ENCODE measurements at places on chromosomes 1 and 21.

DNA sequence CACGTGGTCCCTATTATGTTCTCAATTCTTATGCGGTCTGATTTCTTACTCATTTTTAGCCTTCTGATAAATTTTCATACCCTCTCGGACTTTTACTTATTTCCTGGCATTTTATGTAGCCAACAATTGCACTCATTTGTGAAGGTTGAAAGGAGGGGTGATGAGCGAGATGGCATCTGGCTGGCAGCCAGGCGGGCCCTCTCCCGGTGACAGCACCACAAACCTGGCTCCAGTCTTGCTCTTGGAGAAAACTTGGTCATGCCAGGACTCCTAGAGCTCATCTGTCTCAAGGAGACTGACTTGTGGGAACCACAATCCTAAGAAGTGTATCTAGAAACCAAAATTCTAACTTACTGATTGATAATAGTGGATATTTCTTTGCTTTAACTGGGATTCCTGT, 14.6 kb upstream of the AHCTF1 start:
- DNase-seq: no peak

- DNase-seq: no peak
Measured at GRCh38 chr1:95039360-95040031, 33.3 kb downstream of the ALG14 start.

GRCh38 chr21:42304556-42305454, 10.4 kb downstream of the TFF3 start:
- no peak for DNase-seq

GRCh38 chr1:222006715-222007114, 264.8 kb upstream of the DUSP10 start:
- DNase-seq: no peak

- no peak for DNase-seq
Measured at GRCh38 chr1:27398405-27399149, 6.2 kb downstream of the GPR3 start.

DNA sequence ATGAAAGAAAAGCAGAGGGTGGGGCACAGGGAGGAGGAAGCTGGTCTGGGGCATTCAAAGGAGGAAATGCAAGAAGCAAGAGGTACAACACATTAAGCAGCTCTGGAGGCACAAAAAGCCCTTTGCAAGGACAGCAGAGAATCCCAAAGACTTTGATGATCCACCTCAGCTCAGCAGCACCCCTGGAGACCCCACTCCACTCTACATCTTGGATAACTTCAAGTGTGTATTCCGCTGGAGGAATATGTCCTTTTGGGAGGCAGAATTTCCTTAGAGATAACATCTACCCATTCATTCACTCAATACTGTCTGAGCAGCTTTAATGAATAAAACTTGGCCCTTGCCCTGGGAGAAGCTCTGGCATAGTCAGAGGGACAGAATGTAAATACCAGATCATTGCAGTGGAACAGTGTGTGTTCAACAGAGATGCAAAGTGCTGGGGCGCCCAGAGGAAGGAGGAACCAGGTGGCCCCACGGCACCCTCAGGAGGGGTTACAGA, 599.7 kb downstream of the KIF26B start:
- DNase-seq: no peak

DNA sequence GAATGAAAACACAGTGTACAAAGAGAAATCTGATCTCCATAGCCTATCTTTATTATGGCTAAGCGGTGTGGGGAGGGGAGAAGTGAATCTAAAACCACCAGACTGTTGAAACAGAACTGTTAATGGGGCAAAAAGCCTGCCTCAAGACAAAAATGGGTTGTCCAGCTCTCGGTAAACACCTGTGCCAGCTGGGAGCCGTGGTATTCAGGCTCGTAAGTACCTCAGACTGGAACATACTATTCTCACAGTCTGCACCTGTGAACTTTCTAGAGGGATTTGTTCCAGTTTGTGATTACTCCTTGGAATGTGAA, 42.7 kb upstream of the ATP1A1 start:
- no peak for DNase-seq

DNA sequence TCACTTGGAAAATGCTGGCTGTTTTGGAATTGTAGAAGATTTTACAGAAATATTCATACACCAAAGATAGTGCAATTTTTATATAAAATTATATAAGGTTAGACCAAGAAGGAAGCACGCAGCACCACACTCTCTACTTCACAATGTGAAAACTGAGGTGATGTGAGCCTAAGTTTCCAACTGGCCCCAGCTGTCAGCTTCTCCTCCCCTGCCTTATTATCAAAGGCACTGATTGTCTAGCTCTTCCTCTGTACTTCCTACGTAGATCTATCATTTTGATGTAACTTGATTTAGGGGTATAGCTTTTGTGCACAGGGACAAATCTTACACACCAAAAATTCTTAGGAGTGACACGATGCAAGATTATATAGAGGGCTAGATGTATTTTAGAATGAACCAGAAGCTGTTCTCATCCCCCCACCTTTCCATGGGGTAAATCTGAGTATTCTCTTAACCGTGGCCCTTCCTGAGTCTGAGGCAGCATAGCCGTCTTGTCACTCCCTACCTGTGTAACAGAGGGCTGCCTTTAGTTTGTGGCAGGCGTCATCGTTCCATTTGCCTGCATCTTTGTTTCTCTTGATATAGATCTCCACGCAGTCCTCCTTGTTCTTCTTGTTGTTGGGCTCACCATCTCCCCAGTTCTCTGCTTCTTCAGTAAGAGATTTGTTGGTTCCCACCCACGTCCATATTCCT, 3.4 kb downstream of the SELL start:
- DNase-seq: no peak

- DNase-seq: no peak
Measured at GRCh38 chr1:63524201-63524600, 876 bp downstream of the EFCAB7 start.

DNA sequence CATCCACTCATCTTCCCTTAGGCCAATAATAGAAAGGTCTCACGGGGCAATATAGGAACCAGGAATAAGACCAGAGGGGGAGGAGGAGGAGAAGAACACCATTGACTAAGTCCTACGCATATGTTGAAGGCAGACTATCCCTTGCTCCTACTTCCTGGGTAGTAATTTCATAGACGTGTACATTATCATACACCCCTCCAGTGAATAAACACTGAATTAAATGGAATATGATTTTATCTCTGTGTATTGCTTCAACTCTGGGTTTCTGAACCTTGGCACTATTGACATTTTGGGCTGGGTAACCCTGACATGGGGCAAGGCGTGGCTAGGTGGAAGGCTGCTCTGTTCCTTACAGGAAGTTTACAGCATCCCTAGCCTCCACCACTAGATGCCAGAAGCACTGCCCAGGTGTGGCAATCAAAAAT, 17.3 kb upstream of the FHAD1 start:
- DNase-seq: no peak

DNA sequence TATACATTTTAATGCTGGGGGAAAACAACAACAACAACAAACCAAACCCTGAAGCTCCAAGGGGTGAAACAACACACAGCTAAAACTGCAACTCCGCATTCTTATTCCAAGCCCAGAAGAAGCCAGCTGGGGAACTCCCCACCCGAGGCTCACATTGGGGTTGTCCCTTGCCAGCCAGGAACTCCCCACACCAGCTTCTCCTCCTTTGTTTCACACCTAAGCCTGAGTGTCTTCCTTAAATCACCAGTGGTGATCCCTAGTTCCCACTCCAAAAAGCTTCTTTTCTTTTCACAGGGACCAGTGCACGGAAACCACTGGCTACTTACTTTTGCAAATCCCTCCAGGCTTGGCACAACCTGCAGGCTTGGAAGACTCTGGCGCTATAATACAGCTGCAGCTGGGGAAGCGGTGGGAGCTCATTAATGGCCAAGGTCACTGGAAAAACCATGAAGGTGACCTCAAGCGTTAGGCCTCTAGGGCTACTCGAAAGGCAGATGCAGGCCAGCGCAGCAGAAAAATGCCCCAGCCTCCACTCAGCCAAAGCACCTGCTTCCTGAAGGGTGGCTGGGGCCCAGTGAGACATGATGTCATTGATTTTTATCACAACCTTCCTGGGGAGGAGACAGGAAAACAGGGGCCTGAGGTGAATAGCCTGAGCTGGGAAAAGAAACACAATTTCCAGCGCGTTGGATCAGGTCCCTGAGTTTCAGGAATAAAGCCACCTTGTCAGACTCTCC, 40.1 kb downstream of the TLR5 start:
- DNase-seq: no peak

- DNase-seq: no peak
Measured at GRCh38 chr1:30060738-30061137, 662.6 kb downstream of the MATN1 start.

GRCh38 chr1:156539818-156540355, 32.5 kb downstream of the IQGAP3 start:
- no peak for DNase-seq

DNA sequence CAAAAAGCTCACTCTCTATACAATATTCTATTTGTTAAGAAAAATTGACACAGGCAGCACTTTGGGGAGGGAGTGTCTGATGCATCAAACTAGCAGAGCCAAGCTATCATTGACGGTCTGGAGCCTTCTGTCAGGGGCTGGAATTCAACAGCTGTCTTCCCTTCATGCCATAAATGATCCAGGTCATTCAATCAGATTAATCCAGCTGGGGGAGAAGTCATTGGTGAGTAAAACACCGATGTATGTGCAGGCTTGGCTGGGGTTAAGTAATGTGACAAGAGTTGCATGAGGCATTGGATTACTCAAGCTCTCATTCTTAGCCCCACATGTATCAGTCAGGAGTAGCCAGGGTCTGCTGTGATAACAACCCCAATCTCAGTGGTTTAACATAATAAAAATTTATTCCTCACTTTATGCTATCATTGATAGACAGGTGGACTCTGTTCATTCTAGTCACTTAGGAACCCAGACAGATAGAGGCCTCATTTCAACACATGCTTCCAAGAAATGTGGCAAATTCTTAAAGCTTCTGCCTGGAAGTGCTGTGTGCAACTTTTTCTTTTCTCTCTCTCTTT, 118.1 kb upstream of the GADD45A start:
- no peak for DNase-seq

DNA sequence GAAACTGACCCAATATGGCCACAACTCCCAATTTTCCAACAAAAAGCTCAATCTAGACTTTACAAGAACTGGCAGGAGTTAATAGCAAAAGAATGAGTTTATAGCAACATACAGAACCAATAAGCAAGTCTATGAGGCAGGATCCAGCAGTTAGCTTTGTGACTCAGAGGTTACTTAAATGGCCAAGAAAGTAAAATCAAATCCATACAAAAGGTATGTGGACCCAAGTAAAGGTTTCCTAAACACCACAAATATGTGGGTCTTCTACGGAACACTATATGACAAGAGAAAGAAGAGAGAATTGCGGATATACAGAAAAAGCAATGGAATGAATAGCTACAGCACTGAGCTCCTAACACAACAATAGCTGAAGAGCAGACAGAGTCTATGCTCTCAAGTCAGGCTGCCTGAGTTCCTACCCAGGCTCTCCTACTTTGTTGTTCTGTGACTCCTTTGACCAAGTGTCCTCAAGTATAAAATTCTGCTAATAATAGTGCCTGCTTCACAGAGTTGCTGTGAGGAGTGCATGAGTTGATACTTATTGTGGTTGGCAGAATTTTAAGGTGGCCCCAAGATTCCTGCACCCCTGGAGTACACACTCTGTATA, 204.3 kb downstream of the SMYD3 start:
- no peak for DNase-seq

DNA sequence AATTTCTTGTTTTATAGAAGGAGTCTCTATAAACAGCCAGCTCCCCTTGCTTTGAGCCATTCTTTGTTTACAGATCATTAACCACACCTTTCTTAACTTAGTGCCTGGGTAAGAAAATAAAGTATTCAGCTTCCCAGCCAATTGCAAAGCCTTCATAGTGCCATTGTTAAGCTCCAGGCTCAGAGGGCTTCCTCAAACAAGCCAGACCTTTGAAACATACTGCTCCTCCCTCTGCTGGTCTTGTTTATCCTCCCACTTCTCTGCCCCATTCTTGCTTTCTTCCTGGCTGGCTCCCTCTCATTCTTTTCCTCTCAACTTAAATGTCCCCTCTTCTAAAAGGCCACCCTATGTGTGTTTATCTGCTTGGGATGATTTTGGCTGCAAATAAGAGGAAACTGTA, 319.4 kb upstream of the ST6GALNAC5 start:
- DNase-seq: no peak

DNA sequence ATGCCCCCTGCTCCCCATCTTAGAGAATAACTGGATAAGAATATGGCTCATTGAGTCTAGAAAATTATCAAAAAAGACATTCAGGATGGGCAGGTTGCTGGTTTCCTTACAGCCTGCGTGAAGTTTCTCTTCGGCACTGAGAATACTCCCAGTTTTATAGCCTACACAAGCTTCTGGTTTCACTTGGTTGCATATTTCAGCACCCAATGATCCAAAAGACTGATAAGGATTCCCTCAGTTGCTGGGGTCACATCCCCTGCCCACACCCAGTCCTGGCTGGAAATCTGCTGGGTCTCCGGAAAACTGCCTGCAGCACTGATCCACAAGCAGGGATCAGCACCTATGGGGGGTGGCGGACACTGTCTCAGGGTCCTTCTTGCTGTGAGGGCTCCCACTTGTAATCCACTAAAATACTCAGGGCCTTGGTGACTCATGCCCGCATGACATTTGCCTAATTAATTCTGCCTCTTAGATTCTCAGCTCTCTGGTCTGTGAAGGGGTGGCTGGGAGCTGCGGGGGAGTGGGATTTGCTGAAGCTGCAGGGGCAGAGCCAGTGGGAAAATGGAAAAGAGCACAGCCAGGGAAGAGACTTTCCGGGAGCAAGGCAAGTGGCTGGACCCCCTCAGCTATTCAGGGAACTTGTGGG, 142.5 kb downstream of the ZNF648 start:
- no peak for DNase-seq

DNA sequence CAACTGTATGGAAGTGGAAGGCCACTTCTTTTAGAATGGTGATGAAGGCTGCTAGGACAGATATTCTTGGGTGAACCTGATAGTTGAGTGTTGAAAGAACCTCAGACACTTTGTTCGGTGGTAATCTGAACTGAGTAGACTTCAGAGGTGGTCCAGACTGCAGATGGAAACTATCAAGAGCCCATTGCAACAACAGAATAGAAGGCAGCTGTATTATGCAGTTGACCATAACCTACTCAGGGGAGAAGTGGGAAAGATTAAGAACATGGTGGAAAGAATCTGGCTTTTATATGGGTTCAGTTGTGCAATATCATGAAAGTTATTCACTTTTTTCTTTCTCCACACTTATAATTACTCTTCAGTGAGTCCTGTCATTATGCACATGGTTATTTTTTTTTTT, 194.0 kb downstream of the KCNK2 start:
- no peak for DNase-seq

DNA sequence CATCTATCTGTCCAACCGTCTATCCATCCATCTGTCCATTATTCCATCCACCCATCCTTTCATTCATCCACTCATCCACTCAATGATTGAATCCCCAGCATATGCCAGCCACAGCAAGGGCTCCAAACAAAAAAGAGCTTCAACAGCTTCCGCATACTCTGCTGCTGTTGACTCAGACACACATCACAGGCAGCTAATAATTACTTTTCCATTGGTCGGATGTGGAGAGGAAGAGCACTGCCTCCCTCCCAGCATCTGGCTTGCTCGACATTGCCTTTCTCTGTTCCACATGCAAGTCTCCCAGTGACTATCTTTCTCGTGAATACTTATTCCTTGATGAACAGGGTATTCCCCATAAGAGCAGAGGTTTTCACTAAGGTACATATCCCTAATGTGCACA, 176.5 kb downstream of the HIVEP3 start:
- no peak for DNase-seq
